ENCODE measurements at places on chromosomes 11 and 22.

GRCh38 chr11:110286298-110287040 is 9.9 kb downstream of the RDX start:
- no peak for DNase-seq

DNA sequence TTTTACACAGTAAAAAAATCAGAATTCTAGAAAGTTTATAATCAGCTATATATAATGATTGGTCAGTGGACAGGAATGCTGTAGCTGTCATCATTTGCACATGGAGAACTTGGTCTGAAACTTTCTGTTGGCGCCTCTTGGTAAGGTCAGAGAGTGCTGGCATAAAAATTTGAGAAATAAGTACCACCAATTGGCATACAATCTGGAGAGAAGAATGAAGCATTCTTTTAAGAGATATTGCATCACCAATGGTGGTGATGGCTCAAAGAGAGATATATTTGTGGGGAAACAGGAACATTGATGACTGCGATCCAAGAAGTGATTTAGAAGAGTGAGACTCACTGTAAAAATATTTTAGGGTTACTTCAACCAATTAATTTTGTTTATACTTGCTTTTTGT is 19.8 kb upstream of the OOSP1 start:
- no peak for DNase-seq

- DNase-seq = no peak
Observed at GRCh38 chr11:4032097-4032496, 62.5 kb upstream of the RRM1 start.

DNA sequence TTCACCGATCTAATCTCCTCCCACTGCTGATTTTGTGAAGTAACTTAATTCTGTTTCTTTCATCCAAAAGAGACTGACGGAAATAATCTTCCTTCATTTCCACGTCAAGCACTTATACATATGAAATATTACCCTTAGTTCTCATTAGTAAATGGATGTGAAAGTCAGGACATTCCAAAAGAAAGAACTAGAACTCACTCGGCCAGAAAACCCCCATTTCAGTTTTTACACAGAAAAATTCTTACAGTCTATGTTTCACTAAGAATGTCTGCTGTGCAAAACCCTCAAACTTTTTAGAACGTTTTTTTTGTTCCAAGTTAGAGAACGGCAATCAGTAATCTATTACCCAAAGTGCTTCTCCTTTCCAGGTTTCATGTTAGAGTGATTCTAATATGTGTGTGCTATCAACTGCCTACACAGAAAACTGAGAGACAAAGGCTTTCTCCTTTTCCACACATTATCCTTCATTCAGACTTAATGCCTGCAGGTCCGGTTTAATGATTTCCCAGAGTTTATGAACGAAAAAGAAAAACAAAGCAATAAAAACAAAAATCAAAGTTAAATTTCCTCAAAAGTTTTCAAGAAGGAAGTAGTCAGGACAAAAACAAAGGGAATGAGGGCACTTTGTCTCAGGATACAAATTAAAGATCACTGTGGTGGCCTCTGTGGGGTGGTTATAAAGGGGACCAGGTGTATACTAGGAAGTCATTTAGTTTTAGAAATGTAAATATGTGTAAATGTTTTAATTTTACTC is 11.3 kb upstream of the SESN3 start:
- DNase-seq = no peak

- no peak for DNase-seq
Observed at GRCh38 chr11:18697576-18697975, 1.0 kb upstream of the TMEM86A start.

DNA sequence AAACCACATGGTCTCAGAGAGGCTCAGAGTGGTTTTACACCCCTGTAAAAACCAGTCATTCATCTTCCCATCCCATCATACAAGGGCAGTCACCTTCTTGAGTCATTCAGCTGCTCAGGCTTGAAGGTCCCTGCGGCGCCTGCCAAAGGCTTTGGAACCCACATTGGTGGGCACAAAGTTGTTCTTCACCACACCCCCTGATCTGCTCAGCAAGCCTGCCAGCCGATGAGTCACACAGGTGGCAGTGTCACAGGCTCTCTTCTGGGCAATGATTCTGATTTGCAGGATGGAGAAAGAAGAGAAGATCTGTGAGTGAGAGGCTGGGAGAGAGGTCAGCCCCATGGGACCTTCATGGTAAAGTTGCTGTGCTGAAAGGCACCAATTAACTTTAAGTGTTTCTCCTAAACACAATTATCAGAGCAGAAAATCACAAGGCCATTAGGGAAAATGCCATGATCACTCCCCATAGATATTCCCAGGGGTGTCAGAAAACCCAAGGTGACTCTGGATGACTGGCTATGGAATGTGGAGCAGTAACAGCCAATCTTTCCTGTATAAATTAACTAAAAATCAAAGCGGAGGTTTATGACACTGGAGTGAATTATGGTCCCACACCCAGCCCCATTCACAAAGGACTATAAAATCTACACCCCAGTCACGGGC is 4.4 kb downstream of the CALCA start:
- DNase-seq = no peak

DNA sequence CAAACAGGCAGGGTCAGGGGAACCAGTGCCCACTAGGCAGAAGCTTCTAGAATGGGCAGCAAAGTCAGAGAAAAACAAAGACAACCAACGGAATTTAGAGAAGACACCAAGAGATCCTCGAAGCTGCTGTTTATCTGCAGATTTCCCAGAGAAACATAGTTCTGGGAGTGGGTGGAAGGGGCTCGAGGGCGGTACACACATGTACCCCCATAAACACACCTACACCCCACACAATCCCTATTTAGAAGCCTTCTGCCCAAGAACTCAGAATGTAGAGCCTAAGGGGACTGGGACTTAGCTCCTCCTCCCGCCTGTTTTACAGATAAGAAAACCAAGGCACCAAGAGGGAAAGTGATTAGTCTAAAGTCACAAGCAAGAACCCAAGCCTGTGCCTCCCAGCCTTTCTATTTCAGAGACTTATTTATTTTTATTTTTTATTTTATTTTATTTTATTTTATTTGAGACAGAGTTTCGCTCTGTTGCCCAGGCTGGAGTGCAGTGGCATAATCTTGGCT is 6.4 kb downstream of the NPTXR start:
- no peak for DNase-seq

- no peak for DNase-seq
Observed at GRCh38 chr11:126824035-126824607, 176.4 kb downstream of the KIRREL3 start.

GRCh38 chr11:103061656-103062055 is 30.3 kb downstream of the DCUN1D5 start:
- DNase-seq = no peak

DNA sequence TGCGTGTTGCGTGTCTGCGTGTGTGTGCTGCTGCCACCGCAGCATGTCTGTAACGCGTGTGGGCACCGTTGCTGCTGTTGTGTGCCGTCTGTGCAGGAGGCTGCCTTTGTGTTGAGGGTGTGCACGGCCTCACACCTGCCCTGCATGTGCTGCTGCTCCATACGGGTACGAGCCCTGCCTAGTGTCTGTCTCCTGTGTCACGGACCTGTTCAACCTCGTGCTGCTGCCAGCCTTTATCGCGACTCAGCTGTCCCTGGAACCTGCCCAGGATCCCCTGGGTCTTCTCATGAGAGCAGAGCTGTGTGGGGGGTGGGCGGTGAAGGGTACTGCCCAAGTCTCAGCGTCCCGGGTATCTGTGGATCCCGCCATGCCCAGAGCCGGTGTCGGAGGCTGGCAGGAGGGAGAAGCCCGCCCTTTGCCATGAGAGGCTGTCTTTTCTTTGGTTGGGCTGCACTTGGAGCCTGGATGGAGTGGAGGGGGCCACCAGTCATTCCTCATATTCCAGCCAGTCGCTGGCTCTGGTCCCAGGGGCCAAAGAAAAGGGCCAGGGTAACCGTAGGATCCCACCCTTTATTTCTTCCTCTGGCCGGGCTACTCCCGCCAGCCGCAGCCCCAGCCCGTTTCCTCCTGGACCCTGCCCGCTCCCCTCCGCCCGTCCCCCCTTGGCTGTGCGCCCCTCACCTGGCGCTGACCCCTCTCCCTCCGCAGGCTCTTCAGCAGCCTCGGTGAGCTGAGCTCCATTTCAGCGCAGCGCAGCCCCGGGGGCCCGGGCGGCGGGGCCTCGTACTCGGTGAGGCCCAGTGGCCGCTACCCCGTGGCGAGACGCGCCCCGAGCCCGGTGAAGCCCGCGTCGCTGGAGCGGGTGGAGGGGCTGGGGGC is 7.8 kb upstream of the ACR start:
- DNase-seq = no peak

GRCh38 chr11:20113149-20113438 is 47.2 kb downstream of the DBX1 start:
- no peak for DNase-seq

DNA sequence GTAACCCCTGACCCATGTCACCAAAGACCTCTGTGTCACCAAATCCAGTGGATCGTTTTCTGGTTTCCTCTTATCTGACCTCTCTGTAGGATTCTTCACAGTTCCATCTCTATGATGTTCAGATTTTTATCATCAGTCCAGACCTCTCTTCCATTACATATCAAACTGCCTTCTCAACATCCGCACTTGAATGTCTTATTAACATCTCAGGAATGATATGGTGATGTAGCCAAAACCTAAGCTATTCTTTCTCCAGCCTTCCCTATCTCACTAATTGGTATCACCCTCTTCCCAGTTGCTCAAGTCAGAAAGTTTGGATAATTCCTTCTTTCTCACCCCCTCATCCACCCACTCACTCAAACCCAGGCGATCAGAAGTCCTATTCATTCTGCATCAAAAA is 13.4 kb downstream of the APLNR start:
- no peak for DNase-seq

GRCh38 chr11:105609832-105610781 is at the start of gene GRIA4:
TSS of gene GRIA4 (plus strand) at chr11:105610073. CDS start at chr11:105610998, 925 bp downstream.
- no peak for DNase-seq

GRCh38 chr11:96187822-96188221 is 155.2 kb downstream of the MAML2 start:
- DNase-seq = no peak

DNA sequence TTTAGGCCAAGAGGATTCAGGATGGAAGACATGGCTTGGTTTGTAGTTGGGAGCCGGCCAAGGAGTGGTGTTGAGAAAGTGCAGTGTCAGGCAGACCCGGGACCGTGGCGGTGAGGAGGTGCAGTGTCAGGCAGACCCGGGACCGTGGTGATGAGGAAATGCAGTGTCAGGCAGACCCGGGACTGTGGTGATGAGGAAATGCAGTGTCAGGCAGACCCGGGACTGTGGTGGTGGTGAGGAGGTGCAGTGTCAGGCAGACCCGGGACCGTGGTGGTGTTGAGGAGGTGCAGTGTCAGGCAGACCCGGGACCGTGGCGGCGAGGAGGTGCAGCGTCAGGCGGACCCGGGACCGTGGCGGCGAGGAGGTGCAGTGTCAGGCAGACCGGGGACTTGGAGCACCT is 59.7 kb downstream of the LRP5 start:
- no peak for DNase-seq

DNA sequence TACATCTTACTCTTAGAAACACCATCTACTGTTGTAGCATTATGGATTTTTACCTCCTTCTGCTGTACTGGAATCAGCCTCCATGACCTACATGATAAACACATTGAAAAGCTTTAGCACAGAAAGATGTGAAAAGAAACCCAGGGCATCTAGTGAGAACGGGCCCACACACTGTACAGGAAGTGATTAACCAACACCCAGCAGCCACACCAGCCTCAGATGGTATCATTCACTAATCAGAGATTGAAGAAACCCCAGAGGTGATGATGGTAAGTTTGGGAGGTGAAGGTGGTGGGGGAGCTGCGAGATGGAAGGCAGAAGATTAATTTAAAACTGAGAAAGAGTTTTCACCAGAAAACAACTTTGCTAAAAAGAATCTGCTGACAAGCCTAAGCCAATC is 46.1 kb downstream of the RASSF10 start:
- no peak for DNase-seq

- DNase-seq = no peak
Observed at GRCh38 chr11:58003036-58003435, 20.6 kb upstream of the OR9Q1 start.

GRCh38 chr11:47351156-47352126 is 1.1 kb downstream of the MYBPC3 start:
- no peak for DNase-seq

GRCh38 chr11:117814766-117815261 is 9.7 kb downstream of the FXYD2 start:
- DNase-seq = peak; percentile 63

- DNase-seq = no peak
Observed at GRCh38 chr22:23749841-23750301, 1.0 kb downstream of the ZNF70 start.

GRCh38 chr22:35839841-35840301 is 122.2 kb downstream of the APOL5 start:
- no peak for DNase-seq

GRCh38 chr22:41417622-41418390 is 28.8 kb downstream of the TOB2 start:
- no peak for DNase-seq

All from thymus (tissue), 14 donors.